ENCODE measurements at places on chromosomes 3 and 15. TPM values are rescaled to one million over a fixed set of nuclear protein-coding genes. Genes with fewer than 3 reads are reported as not detected.
A peak's percentile ranks its signal among the peaks of the same experiment; 100 is the strongest.

PBRM1 gene
- 55.0 TPM for total RNA-seq

CLASP2 gene
- 102 TPM for total RNA-seq

GOLGA6L6 gene
- total RNA-seq, result not detected

RASL12 gene
- 20.0 TPM for total RNA-seq

CCR9 gene
- not detected for total RNA-seq

KBTBD12 gene
- 1.9 TPM for total RNA-seq

SI gene
- not detected for total RNA-seq

- no peaks in the 10 kb centered on the region for H3K4me1 ChIP-seq
- no peaks in the 10 kb centered on the region for H3K36me3 ChIP-seq
- H3K27me3 ChIP-seq, result no peaks in the 10 kb centered on the region
- H3K4me3 ChIP-seq, result no peak overlapping the region
Measured at GRCh38 chr3:162629372-162629771, 1132.8 kb downstream of the OTOL1 start.

- no peak overlapping the region for H3K27ac ChIP-seq
- no peak for DNase-seq
- H3K27me3 ChIP-seq, result no peaks in the 10 kb centered on the region
- H3K4me3 ChIP-seq, result no peak overlapping the region
- peaks cover 20% of the 10 kb centered on the region for H3K4me1 ChIP-seq
- H3K36me3 ChIP-seq, result peaks cover 76% of the 10 kb centered on the region
Measured at GRCh38 chr3:52250122-52250521, 4.6 kb downstream of the PPM1M start.

GRCh38 chr3:11944052-11944673 is 60.0 kb upstream of the SYN2 start:
- no peak overlapping the region for H3K27ac ChIP-seq
- DNase-seq, result peak; percentile 28
- H3K4me1 ChIP-seq, result no peaks in the 10 kb centered on the region
- no peaks in the 10 kb centered on the region for H3K27me3 ChIP-seq
- no peaks in the 10 kb centered on the region for H3K36me3 ChIP-seq

- H3K36me3 ChIP-seq, result peaks cover 40% of the 10 kb centered on the region
- no peaks in the 10 kb centered on the region for H3K4me1 ChIP-seq
- no peak overlapping the region for H3K27ac ChIP-seq
- DNase-seq, result no peak
- no peak overlapping the region for H3K4me3 ChIP-seq
- no peaks in the 10 kb centered on the region for H3K27me3 ChIP-seq
Measured at GRCh38 chr3:16329036-16329825, 64.2 kb downstream of the OXNAD1 start.

DNA sequence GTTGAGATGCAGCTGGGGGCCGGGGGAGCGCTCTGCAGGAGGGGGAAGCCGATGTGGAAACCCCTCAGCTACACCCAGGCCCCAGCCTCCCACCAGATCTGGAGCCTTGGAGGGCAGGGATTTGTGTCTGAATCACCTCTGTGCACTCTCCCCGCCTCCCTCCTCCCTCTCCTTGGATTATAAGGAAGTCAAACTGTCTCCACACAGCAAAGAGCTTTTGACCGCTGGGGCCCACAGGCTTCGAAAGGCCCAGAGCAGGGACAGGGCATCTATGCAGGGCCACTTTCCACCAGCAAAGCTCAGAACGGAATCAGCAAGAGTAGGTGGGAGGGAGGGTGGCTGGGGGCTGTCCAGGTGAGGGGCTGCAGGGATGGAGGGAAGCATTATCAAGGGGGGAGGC is 68.9 kb downstream of the IQSEC1 start:
- H3K27me3 ChIP-seq, result no peaks in the 10 kb centered on the region
- peaks cover 17% of the 10 kb centered on the region for H3K4me1 ChIP-seq
- H3K36me3 ChIP-seq, result no peaks in the 10 kb centered on the region
- H3K27ac ChIP-seq, result no peak overlapping the region

DNA sequence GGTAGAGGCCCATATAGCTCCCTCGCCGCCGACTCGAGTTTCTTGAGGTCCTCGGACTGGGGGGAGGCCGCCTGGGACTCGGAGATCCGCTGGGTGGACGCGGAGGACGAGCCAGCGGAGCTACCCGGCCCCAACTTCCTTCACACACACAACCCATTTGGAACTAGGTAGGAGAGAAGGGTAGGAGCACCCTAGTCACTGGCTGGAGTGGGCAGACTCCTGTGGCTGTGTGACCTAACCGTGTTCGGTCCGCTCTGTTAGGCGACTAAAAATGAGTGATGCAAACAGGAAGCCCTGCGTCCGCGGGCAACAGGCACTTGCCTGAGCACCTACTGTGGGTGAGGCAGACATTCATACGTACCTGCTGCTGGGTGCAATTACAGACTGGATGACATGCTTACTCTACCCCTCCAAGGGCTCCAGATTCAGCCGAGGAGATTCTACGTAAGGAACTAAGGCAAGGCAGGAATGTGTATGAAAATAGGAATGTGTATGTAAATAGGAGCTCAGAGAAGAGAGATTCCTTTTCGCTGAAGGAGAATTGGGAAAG is 4.6 kb upstream of the SIN3A start:
- H3K36me3 ChIP-seq, result no peaks in the 10 kb centered on the region
- no peaks in the 10 kb centered on the region for H3K27me3 ChIP-seq
- H3K27ac ChIP-seq, result peak overlapping the region; percentile 99
- peaks cover 13% of the 10 kb centered on the region for H3K4me1 ChIP-seq
- H3K4me3 ChIP-seq, result peak overlapping the region; percentile 70

DNA sequence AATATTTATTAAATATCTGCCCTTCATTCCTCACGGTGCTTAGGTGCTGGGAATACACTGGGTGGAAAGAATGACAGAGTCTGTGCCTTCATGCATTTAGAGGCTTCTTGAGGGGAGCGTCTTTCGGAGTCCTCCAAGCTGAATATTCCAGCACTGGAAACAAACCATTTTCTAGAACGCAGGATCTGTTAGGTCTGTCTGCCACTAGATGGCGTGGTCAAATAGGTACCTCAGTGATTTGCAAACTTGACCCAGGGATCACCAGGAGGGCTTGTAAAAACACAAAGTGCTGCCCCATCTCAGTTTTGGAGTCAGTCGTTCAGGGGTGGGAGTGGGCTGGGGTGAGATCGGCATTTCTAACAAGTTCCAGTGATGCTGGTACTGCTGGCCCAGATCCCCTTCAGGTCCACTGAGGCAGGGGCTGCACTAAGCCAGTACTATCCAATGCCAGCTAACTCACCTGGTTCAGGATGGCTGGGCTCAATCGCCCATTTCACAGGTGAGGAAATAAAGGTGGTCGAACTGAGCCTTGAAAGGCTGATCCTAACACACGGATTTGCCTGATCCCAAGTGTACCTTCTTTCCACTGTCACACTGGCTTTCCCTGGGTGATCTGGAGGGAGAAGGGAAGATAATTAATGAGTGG is 14.8 kb downstream of the ARNT2 start:
- peak; percentile 57 for DNase-seq
- H3K4me3 ChIP-seq, result no peak overlapping the region
- no peak overlapping the region for H3K27ac ChIP-seq
- no peaks in the 10 kb centered on the region for H3K36me3 ChIP-seq

- H3K27ac ChIP-seq, result no peak overlapping the region
- H3K36me3 ChIP-seq, result no peaks in the 10 kb centered on the region
- no peaks in the 10 kb centered on the region for H3K27me3 ChIP-seq
- peak; percentile 78 for DNase-seq
- no peaks in the 10 kb centered on the region for H3K4me1 ChIP-seq
Measured at GRCh38 chr3:128011140-128011539, 41.1 kb upstream of the SEC61A1 start.

DNA sequence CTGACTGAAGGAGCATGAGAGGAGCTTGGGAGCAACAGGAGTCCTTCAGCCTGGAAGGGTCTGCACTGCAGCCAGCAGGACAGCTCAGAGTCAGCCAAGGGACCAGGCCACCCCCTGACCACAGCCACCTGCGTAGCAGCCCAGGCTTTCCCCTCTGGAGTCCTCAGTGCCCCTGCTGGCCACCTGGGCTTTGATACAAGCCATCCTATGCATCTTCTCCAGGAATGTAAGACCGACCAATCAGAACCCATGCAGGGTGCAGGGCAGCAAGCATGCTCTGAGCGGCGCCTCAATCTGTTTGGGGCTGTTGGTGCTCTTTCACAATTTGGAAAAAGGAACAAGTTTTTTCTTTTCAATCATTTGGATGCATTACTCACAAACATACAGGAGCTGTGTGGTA is 52.0 kb downstream of the DZIP1L start:
- H3K27ac ChIP-seq, result no peak overlapping the region
- no peak for DNase-seq
- no peak overlapping the region for H3K4me3 ChIP-seq
- no peaks in the 10 kb centered on the region for H3K4me1 ChIP-seq
- peaks cover 58% of the 10 kb centered on the region for H3K36me3 ChIP-seq

- H3K27me3 ChIP-seq, result no peaks in the 10 kb centered on the region
- H3K4me3 ChIP-seq, result no peak overlapping the region
- H3K4me1 ChIP-seq, result no peaks in the 10 kb centered on the region
- no peak overlapping the region for H3K27ac ChIP-seq
Measured at GRCh38 chr15:61447981-61448380, 218.9 kb upstream of the RORA start.

- no peak overlapping the region for H3K27ac ChIP-seq
- H3K27me3 ChIP-seq, result no peaks in the 10 kb centered on the region
- DNase-seq, result no peak
- H3K4me3 ChIP-seq, result no peak overlapping the region
- no peaks in the 10 kb centered on the region for H3K4me1 ChIP-seq
Measured at GRCh38 chr3:190086191-190086590, 34.5 kb downstream of the P3H2 start.

DNA sequence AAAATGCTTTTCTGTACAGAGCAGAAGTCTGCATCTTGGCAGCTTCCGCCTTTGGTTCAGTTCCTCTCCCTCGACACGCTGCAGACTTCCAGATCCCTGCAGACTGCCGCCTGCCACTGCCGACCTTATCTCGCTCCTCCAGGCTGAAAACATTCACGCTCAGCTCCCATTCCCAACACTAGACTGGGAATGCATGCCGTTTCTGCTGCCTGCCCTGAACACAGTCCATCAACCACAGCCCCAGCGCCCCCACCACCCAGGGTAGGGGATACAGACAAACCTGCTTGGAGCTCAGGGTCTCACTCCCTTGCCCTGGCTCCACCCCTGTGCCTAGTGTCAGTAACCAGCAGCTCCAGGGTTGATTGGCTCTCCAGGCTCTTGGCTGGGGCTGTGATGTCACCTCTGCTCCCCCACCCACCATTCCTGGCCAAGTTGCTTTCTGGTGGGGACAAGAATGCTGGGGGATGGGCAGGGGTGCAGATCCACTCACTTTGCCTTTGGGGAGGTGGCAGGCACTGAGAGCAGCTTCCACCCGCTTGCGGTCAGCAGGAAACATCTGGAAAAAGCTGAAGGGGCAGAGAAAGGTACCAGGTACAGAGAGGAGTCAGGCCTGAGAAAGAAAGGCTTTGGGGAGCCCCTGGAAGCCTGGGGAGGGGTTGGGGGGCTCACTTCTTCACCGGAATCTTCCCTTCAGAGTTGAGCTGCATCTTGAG is 6.1 kb downstream of the PLCB2 start:
- no peak overlapping the region for H3K27ac ChIP-seq
- no peaks in the 10 kb centered on the region for H3K4me1 ChIP-seq
- no peak overlapping the region for H3K4me3 ChIP-seq
- no peaks in the 10 kb centered on the region for H3K36me3 ChIP-seq
- H3K27me3 ChIP-seq, result no peaks in the 10 kb centered on the region
- DNase-seq, result no peak

- DNase-seq, result no peak
- no peak overlapping the region for H3K27ac ChIP-seq
- no peaks in the 10 kb centered on the region for H3K27me3 ChIP-seq
Measured at GRCh38 chr3:144482876-144483275, 511.3 kb downstream of the DIPK2A start.

GRCh38 chr3:89300526-89300925 is 193.1 kb downstream of the EPHA3 start:
- H3K27me3 ChIP-seq, result no peaks in the 10 kb centered on the region
- H3K36me3 ChIP-seq, result no peaks in the 10 kb centered on the region

DNA sequence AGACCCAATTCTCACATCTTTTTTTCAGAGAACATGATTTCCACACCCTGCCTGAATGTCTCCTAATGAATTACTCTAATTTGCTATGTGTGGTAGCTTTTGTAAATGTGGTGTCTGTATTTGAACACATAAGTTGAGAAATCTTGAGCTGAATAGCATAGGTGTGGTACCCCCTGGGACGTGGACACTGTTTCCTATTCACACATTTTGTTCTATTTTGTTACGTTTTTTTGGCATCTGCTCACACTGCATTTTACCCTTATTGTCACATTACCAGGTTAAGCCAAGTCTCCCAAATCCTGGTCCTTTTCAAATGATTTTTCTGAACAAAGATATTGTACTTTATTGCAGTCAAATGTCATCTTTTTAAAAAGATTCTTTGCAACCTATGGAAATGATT is 6.8 kb upstream of the MAPK6 start:
- H3K36me3 ChIP-seq, result no peaks in the 10 kb centered on the region
- H3K4me3 ChIP-seq, result no peak overlapping the region
- peaks cover 23% of the 10 kb centered on the region for H3K4me1 ChIP-seq
- H3K27me3 ChIP-seq, result no peaks in the 10 kb centered on the region
- no peak overlapping the region for H3K27ac ChIP-seq

GRCh38 chr3:42802876-42803413 is 1.3 kb downstream of the HIGD1A start:
- no peaks in the 10 kb centered on the region for H3K27me3 ChIP-seq
- DNase-seq, result no peak
- peaks cover 32% of the 10 kb centered on the region for H3K4me1 ChIP-seq
- H3K27ac ChIP-seq, result peak overlapping the region; percentile 97

GRCh38 chr15:32053719-32054118 is 23.4 kb downstream of the CHRNA7 start:
- H3K27me3 ChIP-seq, result no peaks in the 10 kb centered on the region
- no peak for DNase-seq
- H3K4me3 ChIP-seq, result no peak overlapping the region
- no peaks in the 10 kb centered on the region for H3K36me3 ChIP-seq
- H3K4me1 ChIP-seq, result no peaks in the 10 kb centered on the region
- no peak overlapping the region for H3K27ac ChIP-seq

GRCh38 chr3:134231131-134231530 is 19.5 kb downstream of the RYK start:
- no peaks in the 10 kb centered on the region for H3K27me3 ChIP-seq
- H3K27ac ChIP-seq, result no peak overlapping the region
- H3K36me3 ChIP-seq, result no peaks in the 10 kb centered on the region
- H3K4me1 ChIP-seq, result peaks cover 52% of the 10 kb centered on the region
- H3K4me3 ChIP-seq, result no peak overlapping the region

DNA sequence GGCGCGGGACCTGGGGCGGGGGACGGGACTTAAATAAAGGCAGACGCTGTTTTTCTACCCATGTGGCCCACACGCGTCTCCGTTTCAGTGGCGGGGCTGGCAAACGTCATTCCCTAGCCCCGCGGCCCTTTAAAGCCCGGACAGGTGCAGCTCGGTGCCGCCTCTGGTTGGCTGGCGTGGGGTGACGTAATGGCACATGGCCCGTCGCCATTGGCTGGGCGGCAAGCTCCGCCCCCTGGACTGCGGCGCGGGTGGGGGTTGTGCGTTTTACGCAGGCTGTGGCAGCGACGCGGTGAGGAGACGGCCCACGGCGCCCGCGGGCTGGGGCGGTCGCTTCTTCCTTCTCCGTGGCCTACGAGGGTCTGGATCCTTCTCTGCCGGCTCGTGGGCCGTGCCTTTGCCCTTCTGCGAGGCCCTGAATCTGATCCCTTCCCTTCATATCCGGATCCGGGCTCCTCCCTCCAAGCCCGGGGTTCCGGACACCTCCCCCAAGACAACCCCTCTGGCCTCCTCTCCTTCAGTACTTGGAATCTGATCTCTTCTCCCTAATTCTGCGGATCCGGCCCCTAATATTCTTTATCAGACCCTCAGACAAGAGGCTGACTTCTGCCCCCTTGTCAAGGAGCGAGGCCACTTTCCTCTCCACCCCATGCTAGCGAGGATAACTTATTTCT is at the start of gene CRELD1:
Gene CRELD1 (plus strand): TSS at position 274 of the 674 bp plus-strand sequence. CDS start 605 bp downstream, outside the sequence.
- peaks cover 41% of the 10 kb centered on the region for H3K36me3 ChIP-seq
- H3K27me3 ChIP-seq, result no peaks in the 10 kb centered on the region
- H3K4me1 ChIP-seq, result peaks cover 42% of the 10 kb centered on the region
- peak; percentile 99 for DNase-seq

All from stomach (tissue), 19 donors.